ENCODE measurements at places on chromosomes 3 and 15.

- DNase-seq, result no peak
These were observed 42.8 kb downstream of the MAP2K1 start for GRCh38 chr15:66429546-66429945.

DNA sequence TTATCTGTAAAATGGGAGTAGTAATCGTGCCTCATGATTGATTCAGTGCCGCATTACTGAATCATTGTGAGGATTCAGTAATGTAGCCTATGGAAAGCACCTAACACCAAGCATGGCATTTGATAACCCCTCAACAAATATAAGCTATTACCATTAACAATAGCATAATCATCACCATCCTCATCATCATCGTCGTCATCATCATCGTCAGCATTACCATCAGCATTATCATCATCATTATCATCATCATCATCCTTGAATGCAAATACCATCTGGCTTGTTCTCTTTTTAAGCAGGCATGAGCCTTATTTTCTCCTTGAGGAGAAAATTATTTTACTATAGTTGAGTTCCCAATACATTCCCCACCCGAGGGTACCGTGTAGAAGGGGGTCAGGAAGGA, 115.4 kb upstream of the PTPRG start:
- DNase-seq, result no peak

- DNase-seq, result no peak
These were observed 1.3 kb downstream of the MAGI1 start for GRCh38 chr3:66037330-66037985.

- DNase-seq, result no peak
These were observed 6.7 kb downstream of the CMTM8 start for GRCh38 chr3:32245200-32245599.

DNA sequence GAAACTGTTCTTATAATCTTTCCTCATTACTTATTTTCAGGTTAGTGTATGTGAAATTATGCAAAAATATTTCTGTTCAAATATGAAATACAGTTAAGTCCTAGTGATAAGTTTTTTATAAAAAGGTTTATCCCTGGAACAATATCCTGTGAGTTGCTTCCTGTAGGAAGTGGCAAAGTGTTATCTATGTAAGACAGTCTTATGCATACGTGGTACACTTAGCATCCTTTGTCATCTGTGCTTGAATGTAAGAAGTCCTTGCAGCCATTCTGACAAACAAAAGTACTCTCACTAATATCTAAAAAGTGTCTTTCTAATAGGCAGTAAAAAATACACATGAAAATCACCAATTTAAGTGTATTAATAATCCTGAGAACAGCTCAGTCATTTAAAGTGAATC, 372.5 kb upstream of the BCHE start:
- DNase-seq, result no peak

GRCh38 chr3:196726788-196727675, 12.6 kb upstream of the PAK2 start:
- DNase-seq, result no peak

DNA sequence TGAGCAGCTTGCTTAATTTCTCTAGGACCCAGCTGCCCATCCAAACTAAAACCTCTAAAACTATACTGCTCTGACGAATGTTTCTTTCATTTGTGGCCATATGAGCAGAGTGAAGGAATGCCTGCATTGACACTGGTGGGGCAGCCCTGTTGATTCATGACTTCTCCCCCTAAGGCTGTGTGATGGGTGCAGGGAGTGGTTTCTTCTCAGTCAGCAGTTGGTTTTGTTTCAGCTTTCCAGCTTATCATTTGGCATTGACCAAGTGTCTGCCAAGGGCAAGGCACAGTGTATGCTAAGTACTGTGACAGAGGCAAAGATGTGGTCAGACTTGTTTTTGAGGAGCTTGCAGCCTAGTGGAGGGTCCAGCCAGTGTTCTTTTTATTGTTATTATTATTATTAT, 4.7 kb downstream of the ABHD6 start:
- no peak for DNase-seq

GRCh38 chr3:139297588-139298311, 46.1 kb upstream of the MRPS22 start:
- DNase-seq, result no peak

Measured in fibroblast of skin of left quadriceps (primary cell).